ENCODE measurements at places on chromosomes 2 and 18.

DNA sequence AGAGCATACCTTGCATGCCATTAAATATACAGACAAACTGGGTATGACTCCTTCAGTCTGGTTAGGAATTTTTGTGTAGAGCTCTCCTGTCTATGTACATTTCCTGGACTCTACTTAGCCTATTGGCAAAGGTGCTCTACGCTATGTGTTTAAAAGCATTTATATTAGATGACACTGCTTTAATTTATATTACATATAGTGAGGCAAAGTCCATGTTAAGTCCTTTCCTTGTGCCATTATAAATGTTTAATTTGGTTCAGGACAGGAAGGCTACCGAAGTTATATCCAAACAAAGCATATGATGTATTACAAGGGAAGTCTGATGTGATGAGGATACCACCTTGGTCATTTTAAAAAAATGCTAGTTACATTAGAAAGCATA is 117.4 kb upstream of the RAB27B start:
- DNase-seq, result no peak

DNA sequence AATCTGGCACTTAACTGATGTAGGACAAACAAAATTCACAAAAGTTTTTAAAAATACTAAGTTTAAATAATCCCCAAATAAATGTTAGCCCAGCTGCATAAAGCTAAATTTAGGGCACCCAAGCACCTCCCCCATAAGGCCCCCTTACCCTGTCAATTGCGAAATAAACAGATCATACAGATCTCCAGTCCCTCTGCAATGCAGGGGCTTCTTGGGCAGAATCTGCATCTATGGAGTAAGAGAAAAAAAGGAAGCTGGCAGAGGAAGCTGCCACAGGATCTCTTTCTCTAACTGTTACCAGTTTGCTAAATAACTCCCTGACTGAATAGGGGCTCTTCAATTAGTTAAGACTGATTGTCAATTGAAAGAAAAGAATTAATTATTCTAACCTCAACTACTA is 117.7 kb downstream of the MEMO1 start:
- DNase-seq, result no peak

GRCh38 chr2:47867205-47867604 is 39.1 kb downstream of the FBXO11 start:
- no peak for DNase-seq

DNA sequence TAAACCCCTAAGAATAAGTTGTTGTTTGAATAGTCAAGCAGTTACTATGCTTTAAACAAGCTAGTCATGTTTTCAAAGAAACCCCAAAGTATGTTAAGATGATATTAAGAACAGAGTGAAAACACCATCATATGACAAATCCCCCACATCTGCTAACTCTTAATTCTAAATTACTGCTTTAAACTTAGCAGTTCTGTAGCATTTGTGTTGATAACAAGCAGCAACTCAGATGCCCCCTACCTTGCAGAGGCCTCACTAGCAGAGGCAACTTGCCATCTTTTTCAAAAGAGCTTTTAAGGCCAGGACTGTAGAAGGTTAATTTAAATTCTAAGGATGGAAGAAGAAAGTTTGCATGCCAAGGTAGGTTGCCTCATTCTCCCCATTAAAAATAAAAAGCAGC is 376.2 kb downstream of the SETBP1 start:
- DNase-seq, result no peak

DNA sequence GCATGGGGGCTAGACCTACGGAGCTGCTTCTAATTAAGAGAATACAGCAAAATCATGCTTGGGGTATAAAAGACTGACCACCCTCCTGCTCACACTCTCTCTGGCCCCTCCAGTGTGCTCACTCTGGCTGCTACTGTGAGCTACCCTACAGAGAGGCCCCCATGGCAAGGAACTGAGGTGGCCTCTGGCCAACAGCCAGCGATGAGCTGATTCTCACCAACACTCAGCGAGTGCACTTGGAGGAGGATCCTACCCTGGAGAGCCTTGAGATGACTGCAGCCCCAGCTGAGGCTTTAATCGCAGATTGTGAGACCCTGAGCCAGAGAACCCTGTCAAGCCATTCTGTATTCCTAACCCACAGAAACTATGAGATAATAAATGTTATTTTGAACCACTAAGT is 88.2 kb downstream of the GFPT1 start:
- no peak for DNase-seq
